ENCODE measurements at places on chromosomes 16 and 17.

DNA sequence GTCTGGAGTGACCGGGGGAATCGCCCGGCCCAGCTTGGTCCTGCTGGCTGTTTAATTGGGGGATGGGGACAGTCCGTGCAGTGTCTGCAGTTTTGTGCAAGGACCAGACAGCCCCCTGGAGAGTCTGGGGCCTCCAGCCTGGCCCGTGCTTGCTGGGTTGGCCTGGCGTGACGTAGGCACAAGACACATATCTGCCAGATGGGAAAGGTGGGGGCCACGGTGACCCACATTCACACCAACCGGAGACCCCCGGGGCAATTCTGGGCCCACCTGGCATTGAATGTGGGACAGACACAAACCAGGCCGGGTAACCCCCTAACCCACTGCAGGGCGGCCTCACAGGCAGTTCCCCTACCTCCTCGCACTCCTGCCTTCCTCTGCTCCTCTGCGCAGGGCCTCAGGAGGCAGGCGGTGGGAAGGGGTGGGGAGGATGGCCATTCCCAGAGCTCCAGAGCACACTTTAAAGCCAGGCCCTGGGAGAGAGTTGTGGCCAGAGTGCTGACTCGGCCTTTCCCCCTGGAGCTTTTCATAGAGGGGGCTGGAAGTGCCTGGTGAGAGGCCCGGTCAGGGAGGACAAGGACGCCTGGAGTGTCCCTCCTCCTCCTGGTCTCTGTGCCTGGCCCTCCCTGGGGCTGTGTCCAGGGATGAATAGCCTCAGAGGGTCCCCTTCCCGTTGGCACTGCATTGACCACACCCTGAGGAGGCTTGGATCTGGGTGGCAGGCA is 1.5 kb downstream of the MRC2 start:
- no peak for DNase-seq

DNA sequence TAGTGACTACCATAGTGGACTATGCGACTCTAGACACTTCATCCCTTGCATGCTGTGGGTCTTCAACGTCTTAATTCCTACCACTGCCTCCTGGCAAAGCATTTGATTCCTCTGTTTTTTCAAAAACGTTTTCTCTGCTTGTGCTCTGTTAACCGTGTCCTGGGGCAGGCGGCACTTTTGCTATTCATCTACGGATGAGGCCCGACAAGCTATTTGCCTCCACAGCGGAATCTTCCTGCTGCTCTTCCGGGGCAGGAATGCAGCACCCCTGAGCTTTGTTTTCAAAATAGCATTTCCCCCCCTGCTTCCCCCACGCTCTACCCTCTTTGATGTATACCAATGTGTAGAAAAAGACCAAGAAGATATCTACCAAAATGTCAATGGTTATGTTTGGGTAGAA is 39.8 kb upstream of the METTL16 start:
- DNase-seq = no peak

DNA sequence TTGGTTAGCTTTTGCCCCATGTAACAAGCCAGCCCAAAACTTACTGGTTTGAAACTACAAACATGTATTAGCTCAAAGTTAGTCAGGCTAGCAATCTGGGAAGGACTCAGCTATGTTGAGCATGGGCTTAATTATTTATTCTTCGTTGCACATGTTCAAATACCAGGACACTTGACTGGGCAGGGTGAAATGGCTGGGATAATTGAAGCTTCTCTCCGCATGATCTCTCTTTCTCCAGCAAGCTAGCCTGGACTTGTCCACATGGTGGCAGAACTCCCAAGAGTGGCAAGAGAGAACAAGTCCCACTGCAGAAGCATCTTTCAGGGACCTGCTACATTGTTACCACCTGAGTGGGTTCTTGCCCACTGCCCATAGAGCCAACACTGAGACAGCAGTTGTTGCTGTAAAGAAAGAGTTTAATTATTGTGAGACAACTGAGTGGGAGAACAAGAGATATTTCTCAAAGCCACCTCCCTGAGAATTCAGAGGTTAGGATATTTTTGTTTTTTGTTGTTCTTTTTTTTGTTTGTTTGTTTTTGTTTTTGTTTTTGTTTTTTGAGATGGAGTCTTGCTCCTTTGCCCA is 16.8 kb upstream of the ATF7IP2 start:
- DNase-seq = no peak

GRCh38 chr16:15507301-15507958 is 73.0 kb downstream of the BMERB1 start:
- no peak for DNase-seq

DNA sequence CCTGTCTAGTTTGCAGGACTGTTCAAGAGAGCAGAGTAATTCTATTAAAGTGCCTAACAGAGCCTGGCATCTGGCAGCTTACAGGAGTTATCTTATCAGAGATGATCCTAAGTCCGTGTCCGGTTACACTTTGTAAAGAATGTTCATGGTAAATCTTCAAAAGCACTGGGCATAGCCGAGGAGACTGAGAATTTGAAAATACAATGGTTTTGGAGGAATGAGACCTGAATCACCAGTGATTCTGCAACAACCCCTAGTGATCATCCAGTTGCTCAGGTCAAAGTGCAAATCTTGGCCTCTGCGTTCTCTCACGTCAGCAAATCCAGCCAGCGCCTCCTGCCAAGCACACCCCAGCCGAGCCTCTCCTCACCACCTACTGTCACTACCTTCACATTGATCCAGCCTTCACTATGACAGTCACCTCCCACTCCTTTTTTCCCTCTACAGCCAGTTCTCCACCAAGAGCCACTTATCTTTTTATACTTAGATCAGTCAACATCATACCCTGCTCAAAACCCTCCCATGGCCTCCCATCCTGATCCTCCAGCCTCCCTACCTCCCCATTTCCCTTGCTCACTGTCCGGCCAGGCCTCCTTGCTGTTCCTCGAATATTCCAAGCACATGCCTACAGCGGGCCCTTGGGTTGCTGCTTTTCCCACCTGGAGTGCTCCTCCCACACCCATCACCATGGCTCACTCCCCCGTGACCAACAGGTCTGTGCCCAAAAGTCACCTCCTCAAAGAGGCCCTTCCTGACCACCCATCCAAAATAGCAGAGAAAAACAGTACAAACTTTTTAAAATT is 57.4 kb upstream of the ERN1 start:
- no peak for DNase-seq

GRCh38 chr17:661509-661908 is 53.1 kb downstream of the VPS53 start:
- no peak for DNase-seq

GRCh38 chr17:48488548-48489106 is 42.2 kb downstream of the HOXB1 start:
- no peak for DNase-seq

GRCh38 chr16:5378531-5378930 is 280.9 kb upstream of the EEF2KMT start:
- no peak for DNase-seq

DNA sequence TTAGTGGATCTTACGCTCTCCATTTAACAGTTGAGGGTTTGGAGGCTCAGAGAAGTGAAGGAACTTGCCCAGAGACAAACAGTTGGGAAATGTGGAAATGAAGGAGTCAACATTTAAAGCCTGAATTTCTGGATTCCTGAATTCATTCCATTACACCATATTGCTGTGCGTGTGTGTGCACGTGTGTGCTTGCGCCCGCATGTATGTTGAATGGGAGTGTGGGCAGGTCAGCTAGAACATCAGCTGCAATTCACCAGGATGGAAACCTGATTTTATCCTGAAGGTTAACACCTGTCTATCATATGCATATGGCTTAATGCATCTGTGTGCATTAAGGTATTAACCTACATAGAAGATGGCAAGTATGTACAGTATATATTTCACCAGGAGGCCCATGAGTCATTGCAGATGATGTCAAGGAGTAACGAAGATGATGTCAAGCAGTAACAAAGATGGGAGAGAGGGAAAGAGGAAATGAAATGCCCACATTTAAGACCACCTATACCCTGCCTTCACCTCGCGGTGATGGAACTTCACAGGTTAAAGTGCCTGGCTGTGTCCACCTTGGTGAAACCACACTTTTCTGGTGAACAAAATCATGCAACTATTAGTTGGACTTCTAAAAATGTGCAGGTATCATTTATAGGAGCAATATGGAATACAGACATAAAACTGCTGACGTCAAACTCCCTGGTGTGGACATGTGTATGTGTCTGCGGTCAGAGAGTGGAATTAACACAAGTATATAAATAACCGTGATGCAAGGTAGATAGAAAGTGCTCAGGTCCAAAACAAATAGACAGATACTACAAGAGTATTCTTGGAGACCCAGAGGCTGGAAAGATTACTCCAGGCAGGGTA is 832 bp upstream of the ADAP2 start:
- no peak for DNase-seq

DNA sequence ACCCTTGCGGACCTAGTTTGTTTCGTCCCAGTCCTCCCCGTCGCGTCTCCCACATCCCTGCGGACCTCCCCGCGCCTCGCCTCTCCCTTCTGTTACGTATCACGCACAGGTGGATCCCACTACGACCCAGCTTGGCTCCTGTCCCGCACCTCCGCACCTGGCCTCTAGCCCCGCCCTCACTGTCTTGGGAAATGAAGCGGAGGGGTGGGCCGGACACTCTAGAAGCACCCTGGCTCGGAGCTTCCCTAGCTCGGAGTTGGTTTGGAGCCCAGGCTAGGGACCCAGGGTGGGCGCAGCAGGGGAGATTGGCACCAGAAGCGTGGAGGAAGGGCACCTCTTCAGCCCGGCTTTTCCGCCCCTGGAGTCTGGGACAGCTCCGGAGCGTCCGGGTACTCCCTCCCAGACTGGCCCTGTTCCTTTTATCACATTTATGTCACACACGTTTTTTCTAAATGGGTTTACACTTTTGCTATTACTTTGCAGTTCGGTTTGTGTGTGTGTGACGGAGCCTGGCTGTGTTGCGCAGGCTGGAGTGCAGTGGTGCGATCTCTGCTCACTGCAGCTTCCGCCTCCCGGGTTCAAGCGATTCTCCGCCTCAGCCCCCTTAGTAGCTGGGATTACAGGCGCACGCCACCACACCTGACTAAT is 1.4 kb upstream of the CEMP1 start:
- peak; percentile 1 for DNase-seq

- no peak for DNase-seq
Measured at GRCh38 chr16:68347605-68348004, 36.8 kb downstream of the PRMT7 start.

DNA sequence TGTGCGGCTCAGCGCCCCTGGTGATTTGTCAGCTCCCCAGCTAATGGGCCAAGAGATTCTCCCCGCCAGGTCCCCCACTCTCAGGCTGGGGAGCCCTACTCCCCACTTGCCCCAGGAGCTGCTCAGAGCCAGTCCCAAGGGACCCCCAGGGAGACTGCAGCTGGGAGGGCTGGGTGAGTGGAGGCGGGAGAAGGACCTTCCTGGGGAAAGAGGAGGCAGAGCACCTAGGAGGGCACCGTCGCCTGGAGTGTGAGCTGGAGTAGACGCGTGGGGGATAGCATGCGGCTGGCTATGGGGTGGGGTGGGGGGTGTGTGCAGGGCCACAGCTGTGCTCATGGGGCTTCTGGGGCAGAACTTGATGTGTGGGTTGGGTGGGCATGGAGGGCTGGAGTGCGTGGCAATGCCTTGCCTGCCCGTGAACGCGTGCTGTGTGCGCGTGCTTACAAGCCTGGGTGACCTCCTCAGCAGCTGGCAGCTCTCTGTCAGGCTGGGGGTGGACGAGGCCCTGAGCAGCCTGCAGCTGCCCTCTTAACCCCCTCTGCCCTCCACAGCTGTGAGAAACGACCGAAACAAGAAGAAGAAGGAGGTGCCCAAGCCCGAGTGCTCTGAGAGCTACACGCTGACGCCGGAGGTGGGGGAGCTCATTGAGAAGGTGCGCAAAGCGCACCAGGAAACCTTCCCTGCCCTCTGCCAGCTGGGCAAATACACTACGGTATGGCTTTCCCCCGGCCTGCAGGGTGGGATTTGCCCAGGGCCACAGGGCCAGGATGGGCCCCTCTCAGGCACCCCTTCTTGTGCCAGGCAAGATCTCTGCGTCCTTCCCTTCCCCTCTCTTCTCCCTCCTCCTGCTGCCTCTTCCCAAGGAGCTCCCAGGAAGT is 12.9 kb downstream of the GJD3 start:
- DNase-seq = peak; percentile 48

- no peak for DNase-seq
Measured at GRCh38 chr16:74183601-74184360, 112.8 kb upstream of the PSMD7 start.

GRCh38 chr16:68361485-68361884 is 50.7 kb downstream of the PRMT7 start:
- no peak for DNase-seq

DNA sequence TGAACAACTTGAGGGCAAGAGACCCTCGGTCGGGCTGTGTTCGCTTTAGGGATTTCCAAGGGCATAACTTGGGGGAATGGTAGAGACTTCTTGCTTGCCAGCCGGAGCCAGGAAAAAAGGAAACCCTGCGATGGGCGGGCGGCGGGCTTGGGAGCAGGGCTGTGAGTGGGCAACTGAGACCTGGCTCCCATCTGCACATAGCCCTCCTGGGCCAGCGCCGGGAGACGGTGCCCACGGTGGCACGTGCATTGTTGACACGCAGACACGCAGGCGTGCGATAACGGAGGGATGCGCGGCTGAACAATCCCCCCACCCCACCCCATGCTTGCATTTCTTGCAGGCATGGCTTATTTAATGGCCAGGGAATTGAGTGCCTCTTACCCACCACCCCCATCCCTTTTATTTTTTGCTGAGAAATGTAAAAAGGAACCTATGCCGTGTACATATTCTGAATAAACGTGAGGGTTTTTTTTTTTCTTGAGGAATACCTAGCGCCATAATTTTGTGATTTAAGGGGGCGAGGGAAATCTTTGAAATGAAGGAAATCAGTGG is 17.1 kb upstream of the ZFHX3 start:
- no peak for DNase-seq

GRCh38 chr17:48757524-48757961 is 29.0 kb upstream of the HOXB13 start:
- no peak for DNase-seq

- no peak for DNase-seq
Measured at GRCh38 chr17:29235904-29236303, 10.8 kb upstream of the CRYBA1 start.

GRCh38 chr16:87363771-87364455 is 19.7 kb downstream of the FBXO31 start:
- no peak for DNase-seq

DNA sequence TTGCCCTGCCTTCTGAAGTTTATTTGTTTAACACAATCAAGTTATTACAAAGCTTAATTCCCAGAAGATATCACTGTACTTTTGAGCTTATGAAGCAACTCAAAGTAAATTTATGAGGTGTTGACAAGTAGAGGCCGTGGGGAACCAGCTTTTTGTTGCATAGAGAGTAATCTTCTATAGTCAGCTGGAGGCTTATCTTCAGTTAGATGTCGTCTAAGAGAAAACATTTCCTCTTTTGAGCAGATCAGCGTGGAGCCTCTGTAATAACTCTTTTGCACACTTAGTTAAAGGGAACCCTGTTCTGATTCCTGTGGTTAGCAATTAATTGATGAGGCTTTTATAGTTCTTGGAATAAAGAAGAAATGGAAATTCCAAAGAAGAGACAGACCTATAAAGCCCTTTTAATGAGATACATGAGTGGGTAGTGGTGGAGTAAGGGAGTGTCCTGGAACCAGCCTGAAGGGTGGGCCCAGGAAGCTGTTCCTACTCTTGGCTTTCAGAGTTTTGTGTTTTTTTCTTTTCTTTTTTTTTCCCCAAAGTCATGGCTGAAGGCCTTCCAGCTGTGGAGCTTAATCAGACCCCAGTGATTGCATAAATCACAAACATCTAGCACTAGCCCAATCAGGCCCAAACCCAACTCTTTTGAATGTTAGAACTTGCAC is 28.9 kb upstream of the MAP3K14 start:
- no peak for DNase-seq

- DNase-seq = no peak
Measured at GRCh38 chr16:12833926-12834325, 30.2 kb upstream of the CPPED1 start.

Data from NCI-H1417 treated with DMSO at 0.1 percent for 48 hours (cell line).